ENCODE measurements at places on chromosomes 12 and 14. TPM values are rescaled to one million over a fixed set of nuclear protein-coding genes. Genes with fewer than 3 reads are reported as not detected.

Gene CLECL1
- not detected for total RNA-seq

Gene CACNA1C
- 151 TPM for total RNA-seq

Gene DCAF5
- total RNA-seq = 53.4 TPM

Gene KERA
- total RNA-seq = not detected

Gene IGFBP6
- 50.2 TPM for total RNA-seq

Gene KLHDC1
- total RNA-seq = 5.9 TPM

Gene ZNF384
- 23.0 TPM for total RNA-seq

Gene ATG14
- 12.3 TPM for total RNA-seq

Gene CACNA2D4
- 1.0 TPM for total RNA-seq

Gene JPH4
- 0.13 TPM for total RNA-seq

Gene INTS13
- total RNA-seq = 27.0 TPM

Gene DDN
- 0.78 TPM for total RNA-seq

Gene OTOGL
- 0.19 TPM for total RNA-seq

Gene LBHD2
- total RNA-seq = not detected

Gene PYGL
- total RNA-seq = 8.3 TPM

Gene TSHR
- not detected for total RNA-seq

Gene MYF6
- total RNA-seq = not detected

Gene PRH2
- not detected for total RNA-seq

Gene LRRIQ1
- 0.22 TPM for total RNA-seq

Gene SLCO1B1
- total RNA-seq = not detected

Gene SLC48A1
- total RNA-seq = 26.8 TPM

Gene ISM2
- total RNA-seq = not detected
